NCI-H1930 (cell line): ENCODE measurements at places on chromosomes 7 and 10.

DNA sequence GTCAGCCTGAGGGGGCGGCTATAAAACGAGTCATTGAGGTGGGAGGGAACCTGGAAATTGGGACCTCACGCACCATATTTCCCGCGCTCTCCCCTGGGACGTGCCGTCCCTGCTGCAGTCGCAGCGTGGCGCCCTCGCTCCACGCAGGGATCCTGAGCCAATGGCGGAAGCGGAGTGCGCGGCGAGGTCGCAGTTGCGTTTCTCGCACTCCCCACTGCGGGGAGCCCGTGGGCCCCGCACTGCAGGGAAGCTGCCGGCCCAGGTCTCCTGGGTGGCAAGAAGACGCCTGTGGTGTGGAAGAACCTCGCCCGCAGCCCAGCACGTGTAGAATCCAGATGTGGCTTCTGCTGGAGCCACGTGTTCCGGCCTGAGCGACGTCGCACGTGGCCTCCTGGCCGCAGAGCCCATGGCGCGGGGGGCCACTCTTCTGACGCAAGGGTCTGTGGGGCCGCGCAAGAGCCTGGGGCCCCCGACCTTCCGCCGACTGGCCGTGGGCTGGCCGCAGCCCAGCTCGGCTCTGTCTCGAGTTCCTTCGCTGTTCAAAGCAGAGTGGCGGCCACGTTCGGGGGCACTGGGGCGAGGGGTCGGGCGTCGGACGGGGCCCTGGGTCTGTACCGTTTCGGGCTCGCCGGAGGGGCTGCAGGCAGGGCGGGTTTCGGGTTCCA is 26.4 kb downstream of the HIF1AN start:
- peak; percentile 58 for DNase-seq

- DNase-seq: no peak
These were observed 964.0 kb downstream of the GATA3 start for GRCh38 chr10:9018195-9019173.

DNA sequence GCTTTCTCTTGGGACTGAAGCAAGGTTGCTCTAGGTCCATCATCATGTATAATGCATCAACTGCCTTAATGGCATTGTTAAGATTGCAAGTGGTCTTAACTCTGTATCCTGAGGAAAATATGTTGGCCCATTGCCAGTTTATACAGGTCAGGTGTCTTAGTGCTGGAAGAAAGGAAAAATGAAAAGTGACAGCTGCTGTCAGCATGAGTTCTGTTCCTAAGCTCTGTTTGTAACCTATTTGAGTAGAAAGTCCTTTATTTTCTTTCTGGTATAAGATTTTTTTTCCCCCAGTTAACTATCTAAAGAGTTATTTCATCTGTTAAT is 127.2 kb downstream of the SRI start:
- peak; percentile 49 for DNase-seq

DNA sequence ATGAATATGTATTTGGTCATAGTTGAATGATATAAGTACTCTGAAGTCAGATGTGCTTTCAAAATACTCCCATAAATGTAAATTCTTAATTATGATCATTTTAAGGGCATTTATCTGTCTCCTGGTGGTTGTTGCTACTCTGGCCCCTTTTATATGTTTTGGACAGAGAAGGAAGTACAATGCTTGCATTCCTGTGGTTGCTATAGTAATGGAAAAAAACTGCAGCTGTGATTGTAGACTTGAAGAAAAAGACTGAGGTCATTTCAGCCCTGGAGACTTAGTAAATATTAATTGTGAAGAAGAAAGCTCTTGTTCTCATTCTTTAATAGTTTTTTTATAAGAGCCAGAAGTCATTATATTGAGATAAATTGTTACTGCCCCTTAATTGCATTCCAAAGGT is 70.2 kb upstream of the FERD3L start:
- DNase-seq: no peak

GRCh38 chr7:151019130-151019447 is 5.2 kb downstream of the ATG9B start:
- no peak for DNase-seq

GRCh38 chr10:102710609-102711008 is 3.6 kb downstream of the ARL3 start:
- no peak for DNase-seq

GRCh38 chr7:55082228-55082603 is 63.4 kb downstream of the EGFR start:
- no peak for DNase-seq

GRCh38 chr7:2646680-2647571 is 15.1 kb downstream of the TTYH3 start:
- no peak for DNase-seq

DNA sequence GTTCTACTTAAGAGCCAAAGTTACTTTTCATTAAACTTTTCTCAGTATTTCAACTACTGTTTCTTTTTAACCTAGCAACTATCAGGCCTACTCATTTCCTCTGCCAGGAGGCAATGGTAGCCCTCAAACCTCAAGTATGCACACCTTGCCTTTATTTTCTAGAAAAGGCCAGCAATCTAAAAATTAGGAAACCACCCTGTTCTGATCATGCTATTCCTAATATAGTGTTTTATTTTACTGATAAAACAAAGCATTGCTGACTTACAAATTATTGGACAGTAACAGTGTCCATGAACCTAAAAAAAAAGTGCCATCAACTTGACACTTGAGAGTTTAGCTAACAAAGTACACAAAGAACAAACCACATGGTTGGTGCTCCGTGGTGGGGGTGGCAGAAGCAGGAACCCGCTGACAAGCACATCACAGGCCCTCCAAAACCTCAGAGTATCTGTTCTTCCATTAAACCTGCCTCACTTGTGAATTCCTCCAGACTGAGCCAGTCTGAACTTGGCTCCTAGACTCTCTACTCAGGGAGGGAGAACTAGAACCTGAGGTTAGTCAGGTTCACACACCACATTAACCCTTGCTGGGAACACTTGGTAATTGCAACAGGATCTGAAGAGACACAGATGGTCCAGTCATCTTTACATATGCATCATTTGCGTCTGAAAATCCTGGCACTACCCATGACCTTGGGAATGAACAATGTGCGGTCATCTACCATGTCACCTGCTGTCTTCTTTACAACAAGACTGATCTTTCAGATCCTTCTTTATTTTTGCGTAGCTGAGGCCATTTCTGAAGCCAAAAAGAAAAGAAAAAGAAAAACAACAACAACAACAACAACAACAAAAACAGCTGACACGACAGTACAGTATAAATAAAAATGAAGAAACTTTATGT is 31.9 kb downstream of the PIP4K2A start:
- DNase-seq: no peak

DNA sequence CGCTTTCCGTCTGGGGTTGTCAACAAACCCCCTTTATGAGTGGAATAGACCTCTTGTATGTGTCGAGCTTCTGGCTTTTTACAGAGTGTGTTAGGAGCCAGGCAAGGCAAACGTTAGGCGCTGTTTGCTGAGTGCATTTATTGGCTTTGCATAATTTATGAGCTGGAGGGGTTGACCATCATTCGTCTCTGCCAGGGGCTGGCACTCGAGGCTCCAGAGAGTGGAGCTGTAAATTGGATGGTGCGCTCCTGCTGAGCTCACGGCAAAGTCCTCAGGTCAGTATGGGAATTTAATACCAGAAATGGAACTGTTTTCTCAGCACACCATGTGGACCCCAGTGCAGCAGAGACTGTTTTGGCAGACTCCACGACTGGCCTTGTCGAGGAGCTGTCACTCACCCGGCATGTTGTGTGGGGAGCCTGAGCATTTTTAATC is 699.4 kb upstream of the GALNT17 start:
- DNase-seq: no peak

- no peak for DNase-seq
These were observed 171.7 kb upstream of the FAM171A1 start for GRCh38 chr10:15542817-15543216.
